ENCODE measurements at places on chromosomes 2 and 18.

- DNase-seq: peak; percentile 86
Observed at GRCh38 chr2:164495491-164496223, 125.6 kb downstream of the GRB14 start.

GRCh38 chr2:196279541-196279940, 108.2 kb upstream of the STK17B start:
- no peak for DNase-seq

GRCh38 chr2:85734942-85735608, 18.7 kb upstream of the ATOH8 start:
- DNase-seq: no peak

DNA sequence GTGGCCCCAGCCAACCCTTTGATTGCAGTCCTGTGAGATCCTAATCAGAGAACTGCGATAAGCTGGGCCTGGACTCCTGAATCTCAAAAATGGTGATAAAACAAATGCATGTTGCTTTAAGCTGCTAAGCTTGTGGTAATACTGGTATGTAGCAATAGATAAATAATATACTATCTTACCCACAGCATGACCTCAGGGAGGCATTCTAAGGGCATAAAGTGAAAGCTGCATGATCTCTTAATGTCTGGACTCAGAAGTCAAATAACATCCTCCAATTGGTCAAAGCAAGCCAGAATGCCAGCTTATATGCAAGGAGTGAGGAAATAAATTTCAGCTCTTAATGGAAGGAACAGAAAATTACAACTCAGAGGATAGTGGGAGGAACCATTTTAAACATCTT, 246.1 kb downstream of the FSIP2 start:
- DNase-seq: no peak

DNA sequence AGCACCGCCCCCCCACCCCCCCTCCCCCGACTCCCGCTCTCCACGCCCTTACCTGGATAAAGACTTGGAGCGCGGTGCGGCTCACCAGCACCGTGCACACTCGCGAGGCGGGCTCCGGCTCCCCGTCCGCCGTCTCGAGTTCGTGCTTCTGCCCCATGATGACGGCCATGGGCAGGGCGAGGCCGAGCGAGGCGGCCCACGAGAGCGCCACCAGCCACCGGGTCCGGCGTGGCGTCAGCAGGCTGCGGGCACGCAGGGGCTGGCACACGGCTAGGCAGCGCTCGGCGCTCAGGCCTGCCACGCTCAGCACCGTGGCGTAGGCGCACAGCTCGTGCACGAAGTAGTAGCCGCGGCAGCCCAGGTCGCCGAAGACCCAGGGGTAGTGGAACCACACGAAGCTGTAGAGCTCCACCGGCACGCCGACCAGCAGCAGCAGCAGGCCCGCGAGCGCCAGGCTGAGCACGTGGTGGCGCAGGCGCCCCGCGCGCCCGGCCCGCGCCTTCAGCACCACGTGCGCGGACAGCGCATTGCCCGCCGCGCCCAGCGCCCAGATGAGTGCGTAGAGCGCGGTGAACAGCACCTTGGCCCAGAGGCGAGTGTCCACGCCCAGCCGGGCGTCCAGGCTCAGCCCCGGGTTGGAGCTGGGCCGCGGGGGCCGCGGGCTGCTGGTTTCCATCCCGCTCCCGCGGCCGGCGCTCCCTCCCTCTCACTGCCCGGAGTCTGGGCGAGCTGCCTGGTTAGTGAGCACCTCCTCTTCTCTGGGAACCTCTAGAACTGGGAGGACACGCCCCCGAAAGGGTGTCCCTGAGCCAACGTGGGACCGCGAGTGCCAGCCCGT, at the start of gene NTSR2:
Gene NTSR2 (minus strand): TSS at position 742 of the 838 bp plus-strand sequence. CDS start 66 bp downstream, at position 676.
- peak; percentile 48 for DNase-seq

- DNase-seq: no peak
Observed at GRCh38 chr18:63216516-63217311, 102.9 kb downstream of the BCL2 start.

- no peak for DNase-seq
Observed at GRCh38 chr2:133439565-133439920, 128.7 kb downstream of the NCKAP5 start.

DNA sequence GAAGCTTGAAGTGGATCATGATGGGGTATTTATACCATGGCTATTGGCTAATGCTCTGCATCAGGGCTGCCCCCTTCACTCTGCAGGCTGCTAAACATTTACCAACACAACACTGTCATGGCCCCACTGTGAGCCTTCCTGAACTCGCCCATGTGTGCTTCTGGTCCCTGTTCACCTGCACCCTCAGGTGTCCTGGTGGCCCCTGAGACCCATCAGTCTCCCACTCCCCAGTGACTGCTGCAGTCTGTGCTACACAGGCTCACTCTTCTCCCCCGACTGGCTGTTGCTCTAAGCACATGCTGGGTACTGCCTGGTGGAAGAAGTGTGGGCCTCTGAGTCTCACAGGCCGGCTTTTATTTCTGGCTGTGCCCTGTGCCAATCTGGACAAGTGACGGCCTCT, 183.0 kb upstream of the HS6ST1 start:
- DNase-seq: no peak

- DNase-seq: no peak
Observed at GRCh38 chr2:129203331-129203730, 776.1 kb upstream of the RAB6C start.

- DNase-seq: no peak
Observed at GRCh38 chr2:160397530-160397865, 96.1 kb downstream of the RBMS1 start.

- DNase-seq: no peak
Observed at GRCh38 chr2:236901956-236902355, 183.7 kb upstream of the COPS8 start.

GRCh38 chr18:62348474-62348873, 23.4 kb downstream of the TNFRSF11A start:
- no peak for DNase-seq

DNA sequence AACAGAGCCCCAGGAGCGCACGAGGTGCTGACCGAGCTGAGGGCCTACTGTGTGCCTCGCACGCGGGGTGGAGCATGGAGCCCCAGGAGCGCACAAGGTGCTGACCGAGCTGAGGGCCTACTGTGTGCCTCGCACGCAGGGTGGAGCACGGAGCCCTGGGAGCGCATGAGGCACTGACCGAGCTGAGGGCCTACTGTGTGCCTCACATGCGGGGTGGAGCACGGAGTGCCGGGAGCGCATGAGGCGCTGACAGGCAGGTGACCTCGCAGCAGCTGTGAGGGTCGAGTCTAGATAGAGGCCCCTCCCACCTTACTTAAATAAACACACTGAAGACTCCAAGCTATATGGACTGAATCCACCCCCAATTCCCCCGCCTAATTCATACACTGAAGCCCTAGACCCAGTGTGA, 60.3 kb downstream of the EIPR1 start:
- DNase-seq: no peak

GRCh38 chr18:28313602-28314001, 136.7 kb upstream of the CDH2 start:
- no peak for DNase-seq

GRCh38 chr2:138023976-138024375, 59.7 kb downstream of the HNMT start:
- DNase-seq: no peak

GRCh38 chr2:1234731-1235308, 178.4 kb upstream of the TPO start:
- DNase-seq: no peak

DNA sequence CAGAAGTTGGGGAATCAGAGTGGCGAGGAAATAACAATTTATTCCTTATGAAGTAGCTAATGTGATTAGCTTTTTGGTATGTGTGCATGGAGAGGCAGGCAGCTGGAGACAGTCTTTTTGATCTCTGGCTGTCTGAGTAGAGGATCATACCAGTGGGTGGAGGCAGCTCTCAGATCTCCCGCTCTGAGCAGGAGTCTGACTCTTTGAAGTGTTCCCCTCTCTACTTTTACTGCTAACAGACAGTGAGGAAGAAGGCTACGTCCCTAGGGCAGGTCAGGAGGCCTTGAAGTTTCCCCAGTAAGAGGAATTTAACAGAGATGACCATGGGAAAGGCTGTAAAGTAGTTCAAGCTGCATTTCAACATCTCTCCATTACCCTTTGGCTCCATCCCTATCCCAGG, 111.9 kb upstream of the REG3A start:
- DNase-seq: no peak

DNA sequence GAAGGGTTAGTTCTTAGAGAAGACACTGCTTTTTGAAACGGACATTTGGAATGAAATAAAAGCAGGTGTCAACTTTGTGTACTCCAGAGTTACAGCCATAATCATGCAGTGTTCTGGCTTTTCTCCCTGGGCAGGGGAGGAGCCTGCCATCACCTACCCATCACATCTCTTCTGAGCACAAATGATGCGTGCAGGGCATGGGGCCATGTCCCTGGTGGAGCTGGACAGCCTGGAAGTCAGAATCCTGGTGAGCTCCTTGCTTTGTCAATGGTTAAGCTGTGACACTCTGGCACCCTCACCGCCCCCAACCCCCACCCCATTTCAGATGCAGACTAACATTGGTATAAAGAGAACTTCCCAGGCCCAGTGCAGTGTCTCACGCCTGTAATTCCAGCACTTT, 53.1 kb downstream of the PDCL3 start:
- DNase-seq: no peak

DNA sequence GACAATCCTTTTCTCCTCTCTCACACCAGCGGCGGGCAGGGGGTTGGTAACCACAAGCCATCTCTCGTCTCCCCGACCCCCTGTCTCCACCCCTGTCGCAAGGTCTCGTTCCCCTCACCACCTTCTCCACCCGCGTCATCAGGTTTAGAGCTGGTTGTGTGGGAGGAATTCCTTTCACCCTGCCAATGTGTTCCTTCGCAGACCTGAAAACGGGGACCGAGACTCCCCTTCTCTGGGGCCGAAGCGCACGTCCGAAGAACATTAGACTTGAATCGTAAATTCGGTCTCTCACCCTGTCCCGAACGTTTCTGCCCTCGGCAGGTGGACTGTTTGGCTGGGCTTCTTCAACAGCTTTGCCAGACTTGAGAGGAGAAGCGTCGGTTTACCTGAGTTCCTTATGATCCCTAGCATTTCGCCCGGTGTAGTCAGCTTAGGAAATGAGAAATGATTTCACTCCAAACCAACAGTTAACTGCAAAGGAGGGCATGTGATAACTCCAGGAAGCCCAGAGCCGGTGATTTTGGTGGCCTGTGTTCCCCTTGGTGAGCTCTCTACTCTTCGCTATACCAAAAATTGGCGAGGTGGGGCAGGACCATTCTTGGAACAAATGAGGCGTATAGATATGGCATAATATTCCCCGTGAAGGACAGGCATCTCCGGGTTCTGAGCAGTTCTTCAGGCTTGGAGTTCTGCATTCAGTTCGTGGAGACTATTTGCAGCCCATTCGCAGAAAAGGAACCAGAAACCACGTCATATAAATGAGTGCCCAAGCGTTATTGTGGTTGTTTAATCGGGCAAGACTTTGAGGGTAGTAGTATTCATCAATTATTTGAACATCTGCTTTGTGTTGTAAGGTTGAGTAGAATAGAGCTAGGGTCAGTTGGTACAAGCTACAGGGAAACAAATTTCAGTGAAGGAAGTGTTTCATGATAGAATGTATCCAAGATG, 694 bp downstream of the CFAP36 start:
- peak; percentile 54 for DNase-seq
